K562 (cell line): ENCODE measurements at places on chromosomes 3 and 15.

DNA sequence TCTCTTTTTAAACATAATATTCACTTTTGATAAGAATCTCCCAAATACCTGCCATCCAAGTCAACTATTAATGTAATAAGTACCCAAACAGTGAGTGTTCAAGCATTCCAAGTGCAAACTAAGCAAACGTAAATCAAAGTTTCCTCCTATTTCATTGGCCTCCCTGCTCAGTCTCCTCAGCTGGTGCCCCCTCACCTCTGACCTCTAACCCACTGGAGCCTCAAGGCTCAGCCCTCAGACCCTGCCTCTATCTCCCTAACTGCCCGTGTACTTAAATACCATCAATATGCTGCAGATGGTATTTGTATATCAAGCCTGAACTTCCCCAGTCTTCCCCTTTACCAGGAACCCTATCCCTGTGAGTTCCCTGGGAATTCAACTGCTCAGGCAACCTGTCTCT, 31.8 kb downstream of the CHSY1 start:
- DNase-seq, result no peak

DNA sequence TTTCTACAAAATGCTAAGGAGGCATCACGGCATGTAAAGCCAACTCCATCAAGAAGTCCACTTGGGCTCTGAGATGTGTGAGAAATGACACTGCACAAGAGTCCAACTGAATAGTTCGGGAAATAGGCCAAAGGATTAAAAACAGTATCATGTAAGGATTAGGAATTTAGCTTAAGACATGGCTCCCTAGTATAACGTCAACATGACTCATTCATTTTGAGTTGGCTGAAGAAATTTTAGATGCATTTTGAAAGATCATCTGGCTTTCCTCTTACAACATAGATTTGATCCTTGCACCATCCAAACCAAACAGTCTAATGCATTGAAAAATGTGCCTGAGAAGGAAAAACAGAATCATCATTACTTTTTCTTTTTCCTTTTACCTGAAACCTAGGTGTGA, 109.3 kb upstream of the MME start:
- DNase-seq, result no peak

GRCh38 chr3:171165499-171165921, 139.0 kb upstream of the SLC2A2 start:
- DNase-seq, result no peak

GRCh38 chr3:53553200-53553599, 58.8 kb downstream of the CACNA1D start:
- DNase-seq, result no peak

- no peak for DNase-seq
Observed at GRCh38 chr15:73573572-73573971, 59.6 kb downstream of the NPTN start.

GRCh38 chr15:29312387-29312786, 42.8 kb upstream of the NSMCE3 start:
- DNase-seq, result no peak

DNA sequence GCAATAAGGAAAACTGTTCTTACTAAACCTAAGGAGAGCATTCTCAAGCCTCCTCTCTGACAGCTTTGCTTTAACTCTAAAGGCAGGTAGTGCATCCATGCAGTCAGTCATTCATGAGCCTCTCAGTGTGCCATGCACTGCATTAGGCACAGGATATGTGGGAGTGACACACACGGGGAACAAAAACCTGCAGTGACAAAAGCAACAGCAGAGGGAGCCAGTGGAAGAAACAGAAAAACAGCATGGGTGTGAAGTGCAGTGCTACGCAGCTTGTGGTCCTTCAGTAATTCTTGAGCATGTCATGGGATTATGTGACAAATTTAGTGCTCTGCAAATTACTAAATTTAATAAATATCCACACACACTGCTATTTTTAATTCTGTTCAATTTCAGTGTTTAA, 230.7 kb downstream of the BBX start:
- DNase-seq, result peak; percentile 5

DNA sequence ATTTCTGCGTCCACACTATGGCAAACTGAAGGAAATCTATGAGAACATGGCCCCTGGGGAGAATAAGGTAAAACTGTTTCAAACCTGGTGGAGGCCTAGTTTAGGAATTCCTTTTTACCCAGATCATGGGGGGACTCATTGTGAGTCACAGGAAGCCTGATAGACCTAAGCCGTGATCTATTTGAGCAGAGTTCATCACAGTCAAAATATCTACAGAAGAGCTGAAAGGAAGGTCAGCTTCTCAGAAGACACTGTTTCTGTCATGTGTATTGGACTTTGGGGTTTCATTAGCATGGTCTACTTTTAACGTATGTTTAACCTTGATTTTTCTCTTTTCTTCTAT, 1.3 kb downstream of the PSMD2 start:
- DNase-seq, result no peak

GRCh38 chr3:117103675-117104074, 394.1 kb downstream of the TUSC7 start:
- no peak for DNase-seq

GRCh38 chr15:35583863-35584528, 38.0 kb upstream of the DPH6 start:
- DNase-seq, result no peak

GRCh38 chr15:79434361-79434760, 2.2 kb downstream of the MINAR1 start:
- DNase-seq, result no peak

- DNase-seq, result no peak
Observed at GRCh38 chr3:106049821-106050220, 181.0 kb upstream of the CBLB start.

DNA sequence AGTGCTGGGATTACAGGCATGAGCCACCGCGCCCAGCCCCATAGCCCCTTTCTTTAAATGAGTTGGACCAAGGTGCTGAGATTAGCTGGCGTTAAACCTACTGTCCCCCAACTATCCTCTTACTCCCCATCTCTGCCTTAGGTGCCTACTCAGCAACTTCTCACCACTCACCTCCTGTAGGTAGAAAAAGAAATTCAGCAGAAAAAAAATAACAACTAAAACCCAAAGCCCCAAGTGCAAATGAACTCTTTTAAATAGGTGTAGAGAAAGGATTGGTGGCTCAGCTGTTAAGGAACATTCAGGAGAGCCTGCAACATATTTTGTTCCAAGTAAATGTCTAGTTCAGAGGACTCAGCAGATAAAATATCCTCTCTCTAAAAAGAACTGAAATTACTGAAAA, 19.5 kb downstream of the SAMD7 start:
- DNase-seq, result no peak

- no peak for DNase-seq
Observed at GRCh38 chr3:126051234-126051633, 32.7 kb downstream of the SLC41A3 start.

DNA sequence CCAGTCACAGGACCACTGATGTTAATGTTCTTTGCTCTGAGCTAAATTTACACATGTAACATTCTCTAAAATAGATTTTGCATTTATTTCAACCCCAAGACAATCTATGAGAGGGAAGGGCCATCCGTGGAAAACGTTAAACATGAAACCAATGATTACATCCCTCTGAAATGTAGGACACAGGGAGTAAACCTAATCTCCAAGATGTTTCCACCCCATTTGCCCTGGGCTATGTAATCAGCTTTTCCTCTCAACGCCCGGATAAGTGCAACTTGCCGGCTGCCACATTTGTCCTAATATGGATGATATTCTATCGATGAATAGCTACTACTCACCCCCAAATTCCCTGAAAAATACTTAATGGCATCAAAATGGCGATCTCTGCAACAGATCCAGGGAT, 6.4 kb upstream of the FMN1 start:
- no peak for DNase-seq

DNA sequence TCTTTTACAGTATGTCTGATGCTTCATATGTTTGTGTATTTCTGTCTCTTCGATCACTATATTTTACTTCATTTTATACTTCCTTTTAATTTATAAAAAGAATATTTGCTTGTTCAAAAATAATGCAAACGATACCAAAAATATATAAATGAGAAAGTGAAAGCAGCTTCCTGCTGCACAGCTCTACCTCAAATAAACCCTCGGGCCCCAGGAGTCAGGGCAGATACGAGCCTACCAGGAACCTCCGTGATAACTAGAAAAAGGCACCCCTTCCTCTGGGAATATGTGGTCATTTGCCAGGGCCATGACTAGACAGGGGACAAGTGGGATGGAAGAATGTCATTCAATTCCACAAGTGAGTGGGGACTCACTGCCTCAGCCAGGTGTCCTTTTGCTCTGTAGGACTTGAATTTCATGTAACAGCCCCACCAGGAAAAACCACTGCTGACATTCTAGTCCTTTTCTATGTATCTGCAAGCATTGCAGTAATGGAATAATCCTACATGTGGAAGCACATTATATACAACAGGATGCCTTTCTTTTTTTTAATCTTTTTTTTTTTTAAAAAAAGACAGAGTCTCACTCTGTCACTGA, 133.3 kb downstream of the SUCLG2 start:
- DNase-seq, result no peak

DNA sequence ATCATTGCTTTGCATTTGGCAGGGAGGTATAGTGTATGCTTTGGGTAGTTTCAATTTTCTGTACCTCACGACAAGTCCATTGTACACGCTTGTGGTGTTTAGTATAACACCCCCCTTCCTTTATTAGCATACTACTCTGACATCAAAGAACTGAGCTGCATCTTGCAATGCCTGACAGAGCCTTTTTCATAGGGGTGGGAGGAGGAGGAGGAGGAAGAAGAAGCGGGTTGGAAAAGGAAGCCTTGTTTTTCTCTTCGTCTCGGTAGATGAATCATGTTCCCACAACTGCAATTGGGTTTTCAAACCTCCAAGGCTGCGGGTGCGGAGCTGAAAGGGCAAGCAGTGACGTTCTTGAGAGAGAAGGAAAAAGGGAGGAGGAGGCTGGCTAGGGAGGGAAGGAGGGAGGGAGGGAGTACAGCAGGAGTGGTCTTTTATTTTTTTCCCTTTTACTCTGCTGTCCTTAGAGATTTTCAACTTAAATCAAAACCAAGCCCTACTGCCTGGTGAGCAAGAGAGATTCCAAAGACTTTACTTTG, 175.7 kb downstream of the KLHL25 start:
- DNase-seq, result no peak

DNA sequence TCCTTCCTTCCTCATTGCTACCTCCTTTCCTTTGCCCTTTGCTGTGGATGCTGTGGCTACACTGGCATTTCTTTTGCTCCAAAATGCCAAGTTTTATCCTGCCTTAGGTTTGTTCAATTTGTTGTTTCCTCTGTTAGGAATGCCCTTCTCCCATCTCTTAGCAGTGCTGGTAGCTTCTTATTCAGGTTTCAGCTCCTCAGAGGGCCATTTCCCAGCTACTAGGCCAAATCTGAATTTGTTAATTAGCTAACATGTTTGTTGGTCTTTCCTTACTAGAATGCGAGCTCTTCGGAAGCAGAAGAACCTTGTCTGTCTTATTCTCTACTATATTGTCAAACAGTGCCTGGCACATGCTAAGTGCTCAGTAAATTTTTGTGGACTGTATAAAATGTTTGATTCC, 11.0 kb downstream of the MAPK6 start:
- no peak for DNase-seq

DNA sequence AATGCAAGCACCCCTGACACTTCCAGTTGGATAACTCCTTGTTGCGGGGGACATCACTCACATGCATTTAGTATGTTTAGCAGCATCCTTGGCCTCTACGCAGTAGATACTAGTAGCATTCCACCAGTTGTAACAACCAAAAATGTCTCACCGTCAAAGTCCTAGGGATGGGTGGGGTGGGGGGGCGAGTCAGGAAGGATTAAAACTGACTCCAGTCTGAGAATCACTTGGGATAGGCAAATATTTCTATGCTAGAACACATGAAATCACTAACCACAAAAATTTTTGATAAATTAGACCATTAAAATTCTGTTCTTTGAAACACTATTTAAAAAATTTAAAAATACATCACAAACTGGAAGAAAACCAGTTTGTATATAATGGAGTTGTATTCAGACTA, 18.0 kb downstream of the ICE2 start:
- no peak for DNase-seq

- no peak for DNase-seq
Observed at GRCh38 chr3:41088882-41089281, 110.4 kb upstream of the CTNNB1 start.
